ENCODE measurements at places on chromosomes 2 and 18. TPM values are rescaled to one million over a fixed set of nuclear protein-coding genes. Genes with fewer than 3 reads are reported as not detected.
A peak's percentile ranks its signal among the peaks of the same experiment; 100 is the strongest.

RALB gene
- total RNA-seq = 47.9 TPM

SMYD1 gene
- 39.6 TPM for total RNA-seq

PPIL3 gene
- total RNA-seq = 27.7 TPM

DNA sequence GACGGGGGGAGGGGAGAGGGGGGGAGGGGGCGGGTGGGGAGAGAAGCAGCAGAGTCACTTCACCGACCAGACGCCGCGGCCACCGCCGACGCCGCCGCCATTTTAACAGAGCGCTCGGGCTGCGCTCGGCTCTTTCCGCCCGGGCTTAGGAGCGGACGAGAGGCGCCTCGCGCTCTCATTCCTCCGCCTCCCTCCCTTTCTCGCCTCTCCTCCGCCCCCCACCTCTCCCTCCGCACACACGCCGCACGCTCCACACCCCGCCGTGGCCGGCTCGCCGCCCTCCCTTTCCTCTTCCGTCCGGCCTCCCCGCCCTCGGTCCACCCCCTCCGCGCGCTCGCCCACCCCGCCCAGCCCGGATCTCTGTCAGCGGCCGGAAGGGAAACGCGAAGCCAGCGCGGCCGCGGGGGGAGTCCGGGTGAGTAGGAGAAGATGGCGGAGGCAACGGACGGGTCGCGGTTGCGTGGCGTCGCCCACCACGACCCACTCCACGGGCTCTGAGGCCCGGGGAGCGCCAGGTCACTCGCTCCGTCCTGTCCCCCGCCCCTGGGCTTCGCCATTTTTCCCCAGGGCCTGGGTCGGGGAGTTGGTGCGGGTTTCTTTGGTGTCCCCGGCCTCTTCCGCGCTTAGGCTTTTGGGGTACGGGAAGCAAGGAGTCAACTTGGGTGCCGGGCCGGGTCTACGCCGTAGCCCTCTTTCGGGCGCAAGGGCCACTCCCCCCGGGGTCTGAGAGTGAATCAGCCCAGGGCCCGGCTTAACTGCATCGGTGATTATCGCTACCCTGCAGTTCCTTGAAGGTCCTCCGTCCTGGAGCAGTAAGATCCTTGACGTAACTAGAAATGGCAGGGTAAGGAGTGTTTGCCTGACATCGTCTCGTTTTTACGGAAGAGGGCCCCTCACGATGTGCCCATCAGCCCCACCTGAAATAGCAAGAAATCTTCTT is at the start of gene USP34:
Gene USP34, minus strand, starts transcription at position 123 of the 940 bp plus-strand sequence. CDS start 395 bp downstream, outside the sequence.
- peak; percentile 97 for DNase-seq

DNA sequence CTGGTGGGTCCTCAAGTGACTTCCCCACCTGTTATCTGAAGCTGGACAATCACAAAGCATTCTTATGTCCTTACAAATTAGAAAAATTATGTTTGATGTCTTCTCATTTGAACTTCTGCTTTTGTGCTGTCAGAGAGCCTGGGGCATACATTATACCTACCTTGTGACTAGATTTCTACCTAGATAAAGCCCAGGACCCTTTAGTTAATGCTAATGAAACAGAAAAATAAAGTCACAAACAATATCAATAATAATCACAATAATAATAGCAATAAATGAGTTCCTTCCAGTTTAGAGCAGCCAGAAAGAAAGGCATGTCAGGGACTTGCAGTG is 456.4 kb downstream of the SETBP1 start:
- DNase-seq = no peak
